Chondrocyte (in vitro differentiated cells): ENCODE measurements at places on chromosomes 13 and 19.

DNA sequence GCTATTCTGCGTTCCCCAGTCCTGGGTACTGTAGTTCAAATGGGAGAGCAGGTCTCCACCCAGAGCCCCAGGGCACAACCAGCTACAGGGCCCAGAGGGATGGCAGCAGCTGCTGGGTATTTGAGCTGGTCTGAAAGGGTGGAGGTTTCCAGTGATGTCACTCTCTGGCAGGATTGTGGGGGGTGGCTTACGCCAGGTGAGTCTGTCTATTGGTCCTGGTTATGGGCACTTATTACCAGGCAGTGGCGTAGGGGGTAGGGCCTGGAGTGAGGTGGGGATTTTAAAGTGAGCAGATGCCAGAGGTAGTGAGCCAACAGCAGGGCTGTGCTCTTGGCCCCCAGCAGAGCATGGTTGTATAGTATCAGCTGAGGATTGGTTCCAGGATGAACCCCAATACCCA lies 6.2 kb downstream of the RPS19 start:
- no peak for DNase-seq

DNA sequence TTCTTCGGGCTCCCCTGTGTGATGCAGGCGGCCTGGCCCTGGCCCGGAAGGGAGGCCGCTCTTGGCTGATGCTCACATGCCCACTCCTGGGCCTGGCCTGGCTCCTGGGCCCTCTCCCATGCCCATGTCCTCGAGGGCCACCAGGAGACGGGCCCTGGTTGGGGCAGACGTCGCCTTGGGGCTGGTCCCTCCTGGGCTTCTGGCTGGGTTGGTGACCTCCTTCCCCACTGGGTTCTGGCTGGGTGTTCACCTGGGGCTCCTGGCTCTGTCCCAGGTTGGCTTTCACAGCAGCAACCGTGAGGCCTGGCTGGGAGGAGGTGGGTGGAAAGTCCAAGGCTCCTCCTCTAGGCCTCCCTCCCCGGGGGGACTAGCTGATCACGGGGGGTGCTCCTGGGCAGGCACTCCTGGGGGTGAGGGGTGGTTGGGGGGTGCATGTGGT lies 15.5 kb upstream of the SLC7A10 start:
- peak; percentile 83 for DNase-seq

DNA sequence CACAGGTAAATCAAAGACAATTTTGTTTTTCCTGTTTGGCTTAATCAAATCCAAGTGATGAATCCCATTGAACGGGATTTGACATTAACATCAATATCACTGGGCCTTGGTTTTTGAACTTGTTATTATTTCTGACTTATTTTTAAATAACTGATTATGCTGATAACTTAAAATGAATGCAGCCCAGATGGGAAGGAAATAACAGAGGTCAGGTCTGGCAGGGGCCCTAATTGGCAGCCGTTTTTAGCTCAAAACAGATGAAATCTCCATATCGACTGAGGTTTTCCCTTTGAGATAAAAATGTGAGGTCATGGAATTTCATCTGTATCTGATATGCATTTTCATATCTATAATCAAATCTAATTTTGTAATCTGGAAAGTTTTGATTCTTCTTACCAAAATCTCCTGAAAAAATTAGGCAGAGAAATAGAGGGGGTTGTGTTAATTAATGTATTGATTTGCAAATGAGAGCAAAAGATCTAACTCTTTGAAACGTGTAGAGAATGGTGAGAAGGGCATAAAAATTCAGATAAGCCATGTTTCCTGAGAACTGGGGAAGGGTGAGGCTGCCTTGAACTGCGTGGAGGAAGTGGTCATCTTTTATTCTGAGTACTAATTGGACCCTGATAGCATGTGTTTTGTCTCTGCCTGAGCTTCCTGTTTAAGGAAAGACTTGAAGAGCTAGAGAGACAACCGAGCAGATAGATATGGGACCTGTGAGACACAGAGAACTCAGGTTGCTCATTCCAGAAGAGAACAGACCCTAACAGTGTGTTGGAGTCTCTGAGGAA lies 98.2 kb upstream of the C1QTNF9B start:
- DNase-seq: no peak

DNA sequence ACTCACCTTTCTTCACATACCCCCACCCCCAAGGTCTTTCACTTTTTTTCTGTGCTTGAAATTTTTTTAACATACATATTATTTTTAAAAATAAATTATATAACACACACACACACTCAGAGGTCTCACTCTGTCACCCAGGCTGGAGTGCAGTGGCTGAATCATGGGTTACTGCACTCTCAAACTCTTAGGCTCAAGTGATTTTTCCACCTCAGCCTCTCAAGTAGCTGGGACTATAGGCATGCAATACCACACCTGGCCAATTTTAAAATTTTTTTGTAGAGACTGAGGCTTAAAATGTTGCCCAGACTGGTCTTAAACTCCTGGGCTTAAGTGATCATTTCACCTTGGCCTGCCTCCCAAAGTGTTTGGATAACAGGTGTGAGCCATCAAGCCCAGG lies 32.9 kb upstream of the ZNF429 start:
- DNase-seq: no peak
